NCI-H446 treated with DMSO at 0.1 percent for 48 hours (cell line): ENCODE measurements at places on chromosomes 1 and 21.

DNA sequence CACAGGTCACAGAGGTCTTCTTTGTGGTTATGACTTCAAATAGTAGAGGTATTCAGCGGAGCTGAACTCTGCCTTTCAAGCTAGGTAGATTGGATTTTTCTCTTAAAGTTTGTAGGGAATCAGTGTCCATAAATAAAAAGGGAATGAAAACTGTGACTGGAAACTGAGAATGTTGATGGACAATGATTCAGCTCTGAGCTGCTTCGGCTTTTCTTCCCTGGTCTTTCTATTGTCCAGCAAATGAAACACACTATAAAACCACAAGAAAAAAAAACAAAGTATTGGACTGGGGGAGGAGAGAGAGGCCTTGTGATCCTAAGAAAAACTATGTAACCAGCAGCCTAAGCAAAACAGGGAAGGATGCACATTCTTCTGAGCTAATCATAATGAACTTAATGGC is 11.1 kb downstream of the TNNI3K start:
- DNase-seq = no peak

DNA sequence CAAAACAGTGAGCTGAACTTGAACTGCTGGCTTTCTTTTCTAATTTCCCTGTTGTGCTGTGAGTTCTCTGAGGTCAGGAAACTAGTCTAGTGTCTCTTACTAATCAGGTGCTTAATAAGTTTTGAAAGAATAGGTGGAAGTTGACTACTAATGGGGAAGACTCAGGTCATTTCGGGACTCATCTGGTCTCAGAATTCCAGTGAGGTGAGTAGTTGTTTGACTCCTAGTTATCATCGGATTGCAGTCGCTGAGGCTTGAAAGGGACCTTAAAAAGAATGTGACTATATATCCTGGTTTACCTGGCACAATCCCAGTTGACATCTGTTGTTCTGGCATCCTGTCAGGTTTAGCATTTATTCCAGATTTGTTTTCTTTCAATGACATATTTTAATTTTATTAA is 81.4 kb upstream of the SPAG17 start:
- peak; percentile 16 for DNase-seq

- DNase-seq = peak; percentile 85
Measured at GRCh38 chr1:53545663-53546408, 86.6 kb downstream of the DMRTB1 start.

DNA sequence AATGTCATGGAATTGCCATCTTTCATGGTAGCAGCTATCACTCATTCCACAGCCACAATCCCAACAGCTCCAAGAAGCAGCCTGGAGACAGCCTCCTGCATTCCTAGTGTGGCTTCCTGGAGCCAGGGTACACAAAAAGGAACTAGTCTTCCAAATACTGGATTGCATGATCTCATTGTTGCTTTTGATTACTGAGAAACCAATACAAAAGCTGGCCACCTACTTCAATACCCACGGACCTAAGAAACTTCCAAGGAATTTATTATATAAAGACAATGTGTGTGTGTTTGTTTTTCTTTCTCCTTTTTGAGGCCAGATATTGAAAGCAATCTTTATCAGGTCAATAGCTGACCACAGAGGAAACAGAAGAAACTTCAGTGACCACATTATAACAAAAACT is 25.6 kb downstream of the CEP170 start:
- DNase-seq = no peak

- no peak for DNase-seq
Measured at GRCh38 chr1:153697191-153698019, 18.9 kb downstream of the NPR1 start.

DNA sequence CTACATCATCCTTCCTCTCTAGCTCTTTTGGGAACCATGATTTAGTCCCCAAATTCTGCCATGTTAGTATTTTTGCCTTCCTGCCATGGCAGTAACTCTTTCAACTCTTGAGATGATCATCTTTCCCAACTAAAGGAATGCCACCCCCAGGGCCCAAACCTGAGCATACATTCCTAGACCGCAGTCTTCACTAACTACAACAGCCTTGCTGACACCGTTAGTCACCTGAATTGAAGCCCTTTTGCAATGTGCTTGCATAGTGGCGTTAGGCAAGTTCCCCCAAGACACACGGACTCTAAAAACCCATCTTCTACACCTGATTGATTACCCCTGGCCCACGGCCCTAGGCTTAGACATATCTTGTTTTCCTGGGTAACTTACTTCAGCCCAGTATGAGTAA is 16.4 kb upstream of the YTHDF2 start:
- no peak for DNase-seq

GRCh38 chr1:21553116-21553926 is 44.1 kb downstream of the ALPL start:
- DNase-seq = no peak

DNA sequence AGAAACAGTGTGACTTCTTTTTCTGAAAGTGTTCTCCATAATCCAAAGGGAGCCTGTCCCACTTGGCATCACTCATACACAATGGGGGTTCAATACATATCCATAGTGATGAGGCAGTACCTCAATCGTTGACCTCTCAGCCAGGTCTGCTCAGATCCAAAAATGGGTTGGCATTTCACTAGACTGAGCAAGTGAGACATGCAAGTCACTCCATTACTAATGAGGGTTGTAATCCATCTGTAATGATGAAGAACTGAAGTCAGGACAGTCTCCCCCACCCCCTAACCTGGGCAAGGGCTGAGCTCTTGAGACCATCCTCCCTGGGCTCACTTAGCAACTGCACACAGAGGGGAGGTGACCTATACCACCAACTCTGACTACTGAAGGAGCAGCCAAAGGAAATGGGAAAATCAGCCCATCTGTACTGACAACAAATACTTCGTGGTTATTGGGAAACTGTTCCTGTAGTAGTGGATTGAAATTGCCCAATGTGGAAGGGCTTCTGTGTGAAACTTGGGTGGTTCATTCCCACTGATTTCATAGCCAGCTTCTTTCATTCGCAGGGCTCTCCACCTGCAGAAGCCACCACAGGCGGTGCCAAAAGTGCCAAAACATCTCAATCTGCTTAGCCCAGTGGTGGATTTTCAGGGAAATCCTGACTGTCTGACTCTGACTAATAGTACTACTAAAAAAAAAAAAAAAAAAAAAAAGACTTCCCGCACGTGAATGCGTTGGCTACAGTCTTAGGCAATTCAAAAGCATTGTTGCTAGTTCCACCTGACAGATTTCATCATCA is 5.0 kb downstream of the NGF start:
- no peak for DNase-seq

DNA sequence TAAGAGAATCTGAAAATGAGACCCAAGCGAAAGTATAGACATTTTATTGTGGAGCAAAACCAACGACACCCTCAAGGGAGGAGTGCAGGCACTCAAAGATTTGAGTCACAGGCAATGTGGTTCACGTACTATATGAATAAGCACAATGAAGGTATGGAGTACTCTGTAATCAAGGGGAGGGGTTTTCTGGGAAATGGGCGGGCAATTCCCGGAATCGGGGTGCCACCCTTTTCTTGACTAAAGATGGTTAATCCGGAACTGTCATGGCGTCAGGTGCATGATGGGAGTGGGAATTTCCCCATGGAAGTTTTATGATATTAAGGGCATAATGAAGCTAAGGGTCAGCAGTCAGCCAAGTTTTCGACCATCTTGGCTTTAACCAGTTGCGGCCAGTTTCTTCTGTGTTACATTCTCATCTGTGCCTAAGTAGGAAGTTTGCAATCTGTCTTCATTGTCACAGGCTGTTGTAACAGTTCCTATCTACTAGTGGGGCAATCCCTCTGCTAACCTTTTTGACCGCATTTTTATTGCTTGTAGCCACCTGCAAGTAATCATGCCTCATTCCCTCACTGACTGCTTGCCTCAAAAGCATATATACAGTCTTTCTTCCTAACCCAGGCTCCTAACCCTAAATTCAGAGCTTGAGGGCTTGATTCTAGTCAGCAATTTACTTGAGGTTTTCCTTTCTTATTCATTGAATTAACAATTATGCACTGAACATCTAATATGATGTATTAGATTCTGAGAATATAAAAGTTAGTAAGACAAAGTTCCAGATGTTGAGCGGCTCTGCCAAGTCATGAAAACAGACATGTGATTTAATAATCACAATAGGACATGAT is 775 bp upstream of the AIM2 start:
- DNase-seq = no peak

DNA sequence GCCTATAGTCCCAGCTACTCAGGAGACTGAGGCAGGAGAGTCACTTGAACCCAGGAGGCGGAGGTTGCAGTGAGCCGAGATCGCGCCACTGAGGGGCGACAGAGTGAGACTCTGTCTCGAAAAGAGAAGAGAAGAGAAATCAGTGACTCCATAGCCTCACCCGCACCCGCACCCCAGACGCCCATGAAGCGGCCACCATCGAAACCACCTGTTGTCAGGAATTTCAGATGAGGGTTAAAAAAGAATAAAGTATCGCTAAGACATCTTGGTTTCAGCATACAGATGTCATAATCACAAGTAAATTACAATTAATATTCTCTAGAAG is 47.4 kb downstream of the NPHP4 start:
- no peak for DNase-seq

- DNase-seq = no peak
Measured at GRCh38 chr1:167121375-167122120, 27.7 kb downstream of the STYXL2 start.

GRCh38 chr1:211623515-211623914 is 44.6 kb upstream of the SLC30A1 start:
- no peak for DNase-seq

DNA sequence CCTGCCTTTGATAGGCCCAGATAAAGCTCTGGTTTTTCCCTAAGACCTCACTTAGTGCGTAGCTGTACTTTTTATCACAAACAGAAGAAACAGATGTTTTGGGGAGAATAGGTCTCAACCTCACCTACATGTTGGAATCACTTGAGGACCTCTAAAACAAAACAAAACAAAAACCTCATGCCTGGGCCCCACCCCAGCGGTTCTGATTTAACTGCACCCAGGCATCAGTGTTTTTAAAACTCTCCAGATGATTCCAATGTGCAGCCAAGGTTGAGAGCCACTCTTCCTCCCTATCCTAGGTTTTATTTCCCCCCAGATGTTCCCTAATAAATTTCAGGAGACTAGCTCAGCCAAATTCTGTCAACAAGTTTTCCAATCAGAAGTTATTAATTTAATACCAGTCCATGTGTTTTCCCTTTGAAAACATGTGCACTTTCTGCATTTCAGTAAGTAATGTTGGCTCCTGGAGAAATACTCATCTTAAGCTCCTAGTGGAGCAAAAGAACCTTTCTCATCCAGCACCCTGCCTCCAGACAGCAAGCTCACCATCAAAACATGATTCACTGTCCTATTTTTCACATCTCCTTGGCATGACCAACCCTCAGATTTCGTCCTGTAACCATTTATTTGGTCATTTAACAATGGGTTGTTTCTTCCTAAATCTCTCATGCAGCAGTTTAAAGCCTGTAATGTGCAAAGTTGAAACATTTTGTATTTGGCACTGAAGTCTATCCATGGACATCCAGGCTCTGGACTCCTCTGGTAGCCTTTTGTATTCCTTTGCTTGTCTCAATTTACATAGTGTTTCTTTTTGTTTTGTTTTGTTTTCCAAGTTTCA is 27.5 kb downstream of the LRRC8C start:
- no peak for DNase-seq

DNA sequence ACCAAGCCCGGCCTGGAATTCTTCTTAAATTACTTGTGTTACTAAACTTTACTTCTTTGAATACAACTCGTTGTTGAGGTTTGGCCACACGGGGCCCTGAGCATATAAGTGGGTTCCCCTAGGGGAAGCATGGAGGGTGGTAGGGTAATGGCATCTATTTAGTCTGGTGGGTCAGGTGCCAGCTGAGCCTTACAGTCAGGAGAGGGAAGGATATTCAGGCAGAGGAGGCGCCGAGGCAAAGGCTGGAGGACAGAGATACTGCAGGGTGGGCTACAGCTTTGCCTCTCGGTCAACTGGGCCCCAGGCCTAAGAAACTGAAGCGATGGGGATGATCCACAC is 424 bp upstream of the NECAP2 start:
- no peak for DNase-seq

GRCh38 chr1:150161747-150162581 is 12.2 kb downstream of the PLEKHO1 start:
- DNase-seq = no peak

DNA sequence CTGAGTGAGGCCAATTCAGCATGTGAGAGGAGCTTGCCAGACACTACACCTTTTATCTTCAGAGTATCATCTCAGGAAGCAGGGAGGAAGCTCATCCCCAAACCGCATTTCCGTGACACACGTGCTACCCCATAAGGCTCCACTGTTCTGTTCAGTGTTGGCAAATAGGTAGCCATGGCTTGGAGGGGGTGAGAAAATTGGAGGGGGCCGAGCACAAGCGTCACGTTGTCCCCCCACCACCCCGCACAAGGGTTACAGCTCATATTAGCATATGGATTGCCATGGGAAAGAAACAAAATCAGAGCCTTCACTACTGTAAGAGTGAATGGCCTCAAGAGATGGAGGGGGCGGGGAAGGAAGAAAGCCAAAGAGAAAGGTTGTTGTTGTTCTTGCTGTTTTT is 46.7 kb downstream of the OLIG1 start:
- DNase-seq = no peak
